ENCODE measurements at places on chromosomes 7 and 10.

DNA sequence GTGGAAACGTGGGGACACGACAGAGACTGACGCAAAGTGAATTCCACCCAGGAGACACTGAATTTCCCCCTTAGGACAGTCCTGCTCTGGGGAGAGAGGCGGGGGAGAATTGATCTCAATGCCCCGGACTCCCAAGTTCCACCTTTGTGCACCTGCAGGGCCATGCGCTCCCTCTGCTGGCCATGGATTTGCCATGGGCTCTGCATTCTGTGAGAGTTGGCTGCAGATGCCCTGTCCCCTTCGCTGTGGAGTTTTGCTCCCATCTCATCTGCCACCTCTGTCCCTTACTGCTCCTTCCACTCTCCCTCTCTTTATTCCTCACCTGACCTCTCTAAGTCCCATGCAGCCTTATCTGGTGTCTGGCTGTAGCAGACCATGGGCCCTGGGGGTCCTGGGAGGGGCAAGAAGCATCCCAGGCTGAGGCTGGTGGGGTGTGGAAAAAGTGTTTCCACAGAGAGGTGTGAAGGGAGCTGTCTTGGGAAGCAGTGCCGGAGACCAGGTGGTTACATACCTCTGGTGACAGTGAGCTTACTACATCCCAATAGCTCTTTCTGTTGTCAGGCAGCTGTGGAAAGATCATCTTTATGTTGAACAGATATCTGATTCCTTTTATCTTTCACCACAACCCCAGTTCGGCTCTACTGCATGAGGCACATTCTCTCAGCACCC, 14.3 kb downstream of the GHRHR start:
- no peak for DNase-seq

- DNase-seq = no peak
These were observed 21.2 kb downstream of the CEP41 start for GRCh38 chr7:130419658-130420057.

DNA sequence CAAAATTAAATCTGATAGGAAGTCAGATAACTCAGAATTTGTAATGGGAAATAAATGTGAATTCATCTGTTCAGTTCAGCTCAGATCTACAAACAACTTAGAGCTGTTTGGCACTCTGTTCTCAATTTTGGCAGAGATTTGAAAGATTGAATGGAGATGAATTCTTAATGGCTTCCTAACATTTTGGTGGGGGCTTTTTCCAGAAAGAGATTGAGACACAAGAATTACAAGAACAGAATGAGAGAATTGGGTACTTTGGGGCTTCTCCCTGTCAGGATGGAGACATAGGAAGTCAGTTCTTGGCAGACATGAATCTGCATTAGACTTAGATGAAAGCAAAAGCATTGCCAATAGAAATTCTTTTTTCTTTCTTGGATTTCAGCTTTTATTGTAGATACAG, 39.0 kb upstream of the PTPRZ1 start:
- DNase-seq = no peak

DNA sequence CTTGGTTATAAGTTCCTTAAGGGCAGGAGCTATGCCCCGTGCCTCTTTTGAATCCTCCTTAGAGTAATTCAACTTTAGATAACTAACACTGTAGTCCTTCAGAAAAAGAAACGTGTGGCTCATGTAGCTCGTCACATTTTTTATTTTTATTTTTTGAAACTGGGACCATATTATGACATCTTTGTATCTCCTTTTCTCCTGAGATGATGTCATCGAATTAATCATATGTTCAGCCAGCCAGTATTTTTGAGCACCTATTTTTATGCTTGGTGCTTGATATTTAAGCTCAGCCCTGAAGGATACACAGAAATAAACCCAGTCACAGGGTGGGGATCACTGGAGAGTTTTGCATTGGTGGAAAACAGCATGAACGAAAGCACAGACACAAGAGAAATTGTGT, 22.6 kb upstream of the CELF2 start:
- no peak for DNase-seq

GRCh38 chr7:151927540-151927939, 28.7 kb upstream of the GALNTL5 start:
- DNase-seq = no peak

DNA sequence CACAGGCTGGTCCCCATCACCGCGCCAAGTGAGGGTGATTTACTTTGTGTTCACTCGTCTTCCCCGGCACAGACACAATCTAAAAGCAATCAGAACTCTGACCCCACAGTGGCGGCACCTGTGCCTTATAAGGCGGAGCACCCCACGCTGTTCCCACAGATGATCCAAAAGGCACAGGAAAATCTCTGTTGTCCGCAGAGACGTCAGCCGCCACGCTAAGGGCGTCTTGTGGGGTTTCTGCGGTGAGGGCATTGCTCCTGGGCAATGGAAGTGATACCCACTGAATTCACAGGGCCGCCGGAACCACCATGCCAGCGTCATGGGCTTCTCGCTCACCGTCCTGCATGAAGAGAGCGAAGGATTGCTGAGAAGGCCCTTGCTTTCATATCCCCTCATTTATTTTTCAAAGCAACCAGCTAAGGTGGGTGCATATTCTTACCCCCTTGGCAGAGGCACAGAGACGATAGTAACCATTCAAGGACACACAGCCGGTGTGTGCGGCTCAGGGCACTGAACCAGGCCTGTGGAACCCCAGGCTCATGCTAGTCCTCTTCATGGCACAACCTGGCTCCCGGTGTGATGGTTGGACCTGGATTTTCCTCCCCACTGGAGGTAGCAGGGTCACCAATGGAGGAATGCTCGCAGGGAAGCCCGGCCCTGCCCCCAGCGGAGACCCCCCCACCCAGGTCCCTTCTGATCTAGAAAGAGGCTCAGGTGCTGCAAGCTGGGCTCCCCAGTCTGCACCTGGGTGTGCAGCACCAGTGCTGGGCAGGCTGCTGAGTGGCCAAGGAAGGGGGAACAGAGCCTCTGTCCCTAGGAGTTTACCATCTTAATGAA, 279.0 kb downstream of the TCERG1L start:
- DNase-seq = no peak

DNA sequence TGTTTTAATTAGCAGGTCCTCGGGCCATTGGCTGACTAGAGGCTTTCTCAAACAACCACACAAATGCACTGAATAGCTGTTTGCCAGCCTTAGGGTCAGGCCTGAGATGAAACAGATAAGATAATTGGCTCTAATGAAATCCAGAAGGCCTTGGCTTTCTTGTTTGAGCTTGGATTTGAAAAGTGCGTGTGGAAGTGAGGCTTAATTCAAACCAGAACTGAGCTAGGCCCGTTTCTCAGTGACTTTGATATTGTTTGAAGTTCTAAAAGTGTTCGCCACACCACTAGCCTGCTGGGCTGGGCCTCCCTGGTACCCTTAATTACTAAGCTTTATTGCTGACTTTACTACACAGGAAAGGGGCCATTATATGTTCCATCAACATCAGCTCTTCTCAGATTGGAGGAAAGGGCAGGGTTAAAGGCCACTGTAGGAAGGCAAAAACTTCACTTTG, 270.6 kb downstream of the TWIST1 start:
- no peak for DNase-seq
